ENCODE measurements at places on chromosomes 12 and 14.
A peak's percentile ranks its signal among the peaks of the same experiment; 100 is the strongest.

GRCh38 chr14:74464785-74465184 is 28.3 kb downstream of the NPC2 start:
- DNase-seq: no peak

- no peak for DNase-seq
Measured at GRCh38 chr12:2190896-2191533, 138.2 kb downstream of the CACNA1C start.

DNA sequence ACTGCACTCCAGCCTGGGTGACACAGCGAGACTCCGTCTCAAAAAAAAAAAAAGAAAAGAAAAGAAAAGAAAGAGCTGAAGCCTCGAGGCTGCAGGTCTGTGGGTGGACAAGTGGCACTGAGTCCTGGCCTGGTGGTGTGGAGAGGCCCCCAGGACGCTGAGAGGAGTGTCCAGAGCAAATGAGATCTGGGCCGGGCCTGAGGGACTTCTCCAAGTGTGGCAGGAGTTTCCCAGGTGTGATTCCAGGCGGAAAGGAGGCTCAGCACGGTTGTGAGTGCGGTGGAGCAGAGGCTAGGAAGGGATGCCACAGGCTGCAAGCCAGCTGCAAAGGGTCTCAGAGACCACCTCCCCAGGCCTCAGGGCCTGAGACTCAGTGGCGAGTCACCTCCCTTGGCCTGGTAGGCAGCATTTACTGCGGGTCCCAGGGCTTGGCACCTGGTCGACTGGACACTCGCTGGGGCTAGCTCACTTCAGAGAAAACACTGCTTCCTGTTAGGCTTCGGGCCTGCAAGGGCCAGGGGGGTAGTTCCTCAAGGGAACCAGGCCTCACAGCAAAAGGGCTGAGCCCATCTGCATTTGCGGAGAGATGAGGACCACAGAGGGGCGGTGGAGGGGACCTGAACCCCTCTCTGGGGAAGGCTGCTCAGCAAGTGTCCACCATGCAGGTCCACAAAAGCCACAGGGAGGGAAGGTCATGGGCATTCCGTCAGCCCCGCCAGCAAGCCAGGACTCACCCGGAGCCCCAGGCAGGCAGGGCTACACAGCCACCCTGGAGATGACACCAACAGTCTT is 11.7 kb downstream of the TTC7B start:
- DNase-seq: no peak

- DNase-seq: no peak
Measured at GRCh38 chr14:94397289-94398181, 9.1 kb upstream of the SERPINA1 start.

DNA sequence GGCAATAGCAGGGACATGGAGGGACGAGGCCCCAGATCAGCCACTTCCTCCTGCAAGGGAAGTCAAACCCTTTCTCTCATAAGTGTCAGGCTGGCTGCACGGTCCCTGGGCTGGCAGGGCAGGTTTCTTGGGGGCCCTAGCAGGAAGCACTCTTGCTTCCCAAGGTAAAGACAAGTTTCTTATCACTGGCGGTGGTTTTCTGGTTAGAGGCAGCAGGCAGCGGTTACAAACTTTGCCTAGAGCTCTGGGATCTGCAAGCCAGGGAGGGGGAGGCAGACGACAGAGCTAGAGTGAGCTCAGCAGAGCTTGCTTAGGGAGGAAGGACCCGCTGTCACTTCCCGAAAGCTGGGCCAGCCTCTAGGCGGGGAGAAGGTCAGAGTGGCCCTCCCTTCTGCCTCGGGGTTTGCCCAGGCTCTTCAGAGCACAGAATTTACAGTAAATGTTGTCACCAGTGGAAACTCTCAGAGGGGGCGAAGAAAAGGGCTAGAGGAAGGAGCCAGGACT is 20.4 kb downstream of the BATF start:
- no peak for DNase-seq

DNA sequence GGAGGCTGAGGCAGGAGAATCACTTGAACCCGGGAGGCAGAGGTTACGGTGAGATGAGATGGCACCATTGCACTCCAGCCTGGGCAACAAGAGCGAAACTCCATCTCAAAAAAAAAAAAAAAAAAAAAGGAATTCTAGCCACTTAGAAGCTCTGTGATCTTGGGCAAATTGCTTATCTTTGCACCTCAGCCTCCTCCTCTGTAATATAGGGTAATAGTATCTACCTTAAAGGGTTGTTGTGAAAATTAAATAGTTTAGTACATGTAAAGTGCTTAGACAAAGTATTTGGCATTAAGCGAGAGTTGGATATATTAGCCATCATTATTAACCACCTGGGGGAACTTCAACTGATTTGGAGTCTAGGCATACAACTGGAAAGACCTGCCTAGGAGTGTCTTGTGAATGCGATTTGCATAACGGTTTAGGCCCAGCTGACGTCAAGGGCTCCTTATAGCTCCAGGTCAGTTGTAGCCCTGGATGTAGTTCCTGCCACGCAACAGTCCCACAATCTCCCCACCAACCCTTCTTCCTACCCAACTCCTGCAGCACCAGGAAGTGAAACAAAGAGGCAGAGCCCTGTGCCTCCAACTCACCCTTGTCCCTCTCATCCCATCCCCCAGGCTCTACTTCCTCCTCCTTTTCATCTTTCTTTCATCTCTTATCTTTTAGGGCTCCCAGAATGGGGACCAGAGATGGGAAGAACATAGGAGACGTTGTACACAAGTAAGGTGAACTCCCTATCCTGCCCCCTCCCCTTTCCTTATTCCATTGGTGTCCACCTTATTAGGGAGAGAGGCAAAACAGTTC is 2.1 kb upstream of the IL23A start:
- DNase-seq: no peak

DNA sequence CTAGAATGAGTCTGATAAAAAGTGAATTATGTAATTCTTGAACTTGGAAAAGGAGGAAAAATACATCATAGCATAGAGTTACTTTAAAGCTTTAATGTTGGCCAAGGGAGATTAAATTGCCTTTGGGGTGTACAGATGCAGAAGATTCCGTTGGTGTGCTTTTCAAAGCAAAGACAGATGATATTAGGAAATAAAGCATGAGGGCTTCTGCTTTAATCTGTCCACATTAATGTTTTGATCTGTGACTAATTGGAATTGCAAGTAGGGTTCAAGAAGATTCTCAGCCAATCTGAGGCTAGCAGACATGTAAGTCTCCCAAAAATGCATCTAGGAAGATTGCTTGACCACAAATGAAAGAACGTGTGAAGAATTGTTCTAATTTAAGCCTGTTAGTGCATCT is 35.2 kb downstream of the LGR5 start:
- DNase-seq: no peak

GRCh38 chr12:26938701-26939062 is 412 bp downstream of the FGFR1OP2 start:
- no peak for DNase-seq

GRCh38 chr12:48000878-48001504 is 3.3 kb downstream of the COL2A1 start:
- DNase-seq: peak; percentile 60

DNA sequence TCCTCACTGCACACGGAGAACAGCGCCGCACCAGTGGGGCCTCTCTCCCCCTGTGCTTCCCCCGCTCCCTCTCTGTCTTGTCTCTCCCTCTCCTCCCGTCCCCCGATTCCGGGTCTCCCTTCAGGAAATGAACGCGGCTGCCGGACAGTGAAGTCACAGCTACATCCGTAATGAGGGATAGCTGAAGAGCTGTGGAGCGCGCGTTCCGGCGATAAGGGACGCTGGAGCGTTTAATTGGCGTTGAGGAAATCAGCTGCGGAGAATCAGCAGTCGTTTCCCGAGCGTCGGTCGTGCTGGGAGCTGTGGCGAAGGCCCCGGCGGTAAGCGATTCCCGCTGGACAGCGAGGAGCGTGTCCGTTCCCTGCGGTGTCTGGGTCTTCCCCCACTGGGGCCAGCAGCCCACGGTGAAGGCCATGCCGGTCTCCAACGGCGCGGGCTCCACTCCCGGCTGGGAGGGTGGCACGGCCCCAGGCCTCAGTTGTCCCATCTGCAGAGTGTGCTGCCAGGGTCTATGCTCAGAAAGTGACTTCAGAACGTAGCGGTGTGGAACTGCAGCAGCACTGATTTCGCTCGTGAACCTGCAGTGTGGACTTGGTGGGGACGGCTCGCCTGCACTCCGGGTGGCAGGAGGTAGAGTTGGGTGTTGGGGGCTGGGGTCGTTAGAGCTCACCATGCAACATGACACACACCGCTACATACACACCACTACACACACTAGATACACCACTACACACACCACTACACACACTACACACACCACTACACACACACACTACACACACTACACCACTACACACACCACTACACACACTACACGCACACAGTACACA is 10.9 kb downstream of the NOC4L start:
- no peak for DNase-seq

DNA sequence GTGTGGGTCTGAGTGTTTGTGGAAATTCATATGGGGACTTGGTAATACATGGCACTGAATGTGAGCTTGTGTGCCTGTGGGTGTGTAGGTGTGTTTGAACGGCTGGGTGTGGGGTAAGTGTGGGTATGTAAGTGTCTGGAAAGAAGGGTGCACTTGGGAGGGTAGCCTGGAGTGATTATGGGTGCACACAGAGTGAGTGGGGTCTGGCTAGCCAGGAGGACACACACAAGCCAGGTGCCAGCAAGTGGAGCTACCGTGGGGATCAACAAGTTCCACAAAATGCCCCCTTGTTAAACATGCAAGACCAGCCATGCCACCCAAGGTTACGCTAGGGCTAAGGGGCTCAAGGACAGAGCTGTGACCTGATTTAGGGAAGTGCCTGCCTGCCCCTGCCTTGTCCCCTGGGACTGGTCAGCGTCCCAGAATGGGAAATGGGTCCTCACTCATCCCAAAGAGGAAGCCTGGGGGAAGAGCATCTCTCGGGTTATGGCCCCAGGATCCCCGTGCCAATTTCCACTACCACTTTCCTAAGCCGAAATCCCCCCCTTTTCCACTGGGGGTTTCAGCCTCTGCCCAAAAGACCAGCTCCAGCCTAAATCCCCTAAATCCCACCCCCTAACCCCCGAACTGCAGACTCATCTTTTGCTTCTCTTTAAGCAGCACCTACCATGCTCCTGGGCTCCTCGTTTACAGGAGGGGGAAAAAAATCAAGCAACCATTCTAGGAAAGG is 118.6 kb downstream of the DICER1 start:
- DNase-seq: no peak

All from HTR-8/SVneo (cell line).